ENCODE measurements at places on chromosomes 6 and 20. TPM values are rescaled to one million over a fixed set of nuclear protein-coding genes. Genes with fewer than 3 reads are reported as not detected.

- H3K27me3 ChIP-seq: peaks cover 31% of the 10 kb centered on the region
- no peak for DNase-seq
- no peaks in the 10 kb centered on the region for H3K4me1 ChIP-seq
- H3K36me3 ChIP-seq: no peaks in the 10 kb centered on the region
- no peak overlapping the region for H3K4me3 ChIP-seq
Measured at GRCh38 chr20:44433751-44434538, 41.7 kb upstream of the TTPAL start.

The DNAJC5 gene
- polyA plus RNA-seq: 25.5 TPM

- H3K4me3 ChIP-seq: no peak overlapping the region
- no peaks in the 10 kb centered on the region for H3K4me1 ChIP-seq
- peak overlapping the region; percentile 84 for H3K27ac ChIP-seq
Measured at GRCh38 chr6:25027221-25027916, 91.6 kb upstream of the RIPOR2 start.

- no peaks in the 10 kb centered on the region for H3K4me1 ChIP-seq
- H3K27ac ChIP-seq: no peak overlapping the region
- no peak overlapping the region for H3K4me3 ChIP-seq
Measured at GRCh38 chr20:59235226-59235625, 65.2 kb upstream of the EDN3 start.

The GHRH gene
- not detected for polyA plus RNA-seq

- DNase-seq: no peak
- H3K4me3 ChIP-seq: no peak overlapping the region
- H3K27ac ChIP-seq: no peak overlapping the region
- H3K27me3 ChIP-seq: no peaks in the 10 kb centered on the region
- no peaks in the 10 kb centered on the region for H3K36me3 ChIP-seq
Measured at GRCh38 chr6:109799664-109800063, 108.6 kb downstream of the FIG4 start.

DNA sequence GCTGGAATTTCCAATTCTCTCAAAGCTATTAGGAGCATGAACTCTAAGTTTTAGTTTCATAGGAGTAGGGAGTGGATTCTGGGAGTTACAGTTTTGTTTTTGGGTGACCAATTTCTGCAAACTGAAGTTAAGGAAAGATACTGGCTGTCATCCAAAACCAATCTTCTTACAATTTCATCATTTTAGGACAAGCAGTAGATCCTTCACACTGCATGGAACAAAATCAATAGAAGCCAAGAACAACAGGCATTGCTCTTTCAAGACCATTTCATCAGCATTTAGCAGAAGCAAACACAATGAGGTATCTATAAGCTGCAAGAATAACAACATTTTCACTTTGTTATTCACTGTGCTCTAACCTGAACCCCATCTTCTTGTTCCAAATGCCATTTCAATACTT is 173.0 kb downstream of the GMDS start:
- H3K4me1 ChIP-seq: no peaks in the 10 kb centered on the region
- no peak overlapping the region for H3K27ac ChIP-seq
- H3K4me3 ChIP-seq: no peak overlapping the region
- no peaks in the 10 kb centered on the region for H3K27me3 ChIP-seq
- no peaks in the 10 kb centered on the region for H3K36me3 ChIP-seq

- no peaks in the 10 kb centered on the region for H3K27me3 ChIP-seq
- no peaks in the 10 kb centered on the region for H3K4me1 ChIP-seq
- no peaks in the 10 kb centered on the region for H3K36me3 ChIP-seq
- DNase-seq: no peak
- H3K27ac ChIP-seq: no peak overlapping the region
Measured at GRCh38 chr6:815348-815738, 122.4 kb upstream of the EXOC2 start.

DNA sequence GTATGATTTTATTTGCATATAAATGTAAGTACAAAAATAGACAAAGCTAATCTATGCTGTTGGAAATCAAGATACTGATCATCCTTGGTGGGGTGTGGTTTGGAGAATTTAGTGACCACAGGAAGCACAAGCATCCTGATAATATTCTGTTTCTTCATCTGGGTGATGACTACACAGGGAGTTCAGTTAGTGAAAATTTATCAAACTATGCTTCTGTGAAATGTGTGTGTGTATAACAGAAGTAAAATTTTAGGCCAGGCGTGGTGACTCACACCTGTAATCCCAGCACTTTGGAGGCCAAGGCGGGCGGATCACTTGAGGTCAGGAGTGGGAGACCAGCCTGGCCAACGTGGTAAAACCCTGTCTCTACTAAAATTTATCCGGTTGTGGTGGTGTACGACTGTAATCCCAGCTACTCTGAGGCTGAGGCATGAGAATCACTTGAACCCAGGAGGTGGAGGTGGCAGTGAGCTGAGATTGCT is 20.6 kb downstream of the ENPP3 start:
- H3K4me3 ChIP-seq: no peak overlapping the region
- H3K27ac ChIP-seq: no peak overlapping the region
- H3K36me3 ChIP-seq: no peaks in the 10 kb centered on the region
- no peaks in the 10 kb centered on the region for H3K4me1 ChIP-seq

- peaks cover 6% of the 10 kb centered on the region for H3K4me1 ChIP-seq
- DNase-seq: peak; percentile 51
- no peaks in the 10 kb centered on the region for H3K27me3 ChIP-seq
- peak overlapping the region; percentile 70 for H3K4me3 ChIP-seq
- H3K27ac ChIP-seq: peak overlapping the region; percentile 84
- H3K36me3 ChIP-seq: no peaks in the 10 kb centered on the region
Measured at GRCh38 chr6:149864578-149865535, 698 bp upstream of the LRP11 start.

GRCh38 chr6:170305805-170306323 is 694 bp upstream of the FAM120B start:
- peaks cover 7% of the 10 kb centered on the region for H3K4me1 ChIP-seq
- H3K4me3 ChIP-seq: peak overlapping the region; percentile 93
- H3K27me3 ChIP-seq: peaks cover 5% of the 10 kb centered on the region

DNA sequence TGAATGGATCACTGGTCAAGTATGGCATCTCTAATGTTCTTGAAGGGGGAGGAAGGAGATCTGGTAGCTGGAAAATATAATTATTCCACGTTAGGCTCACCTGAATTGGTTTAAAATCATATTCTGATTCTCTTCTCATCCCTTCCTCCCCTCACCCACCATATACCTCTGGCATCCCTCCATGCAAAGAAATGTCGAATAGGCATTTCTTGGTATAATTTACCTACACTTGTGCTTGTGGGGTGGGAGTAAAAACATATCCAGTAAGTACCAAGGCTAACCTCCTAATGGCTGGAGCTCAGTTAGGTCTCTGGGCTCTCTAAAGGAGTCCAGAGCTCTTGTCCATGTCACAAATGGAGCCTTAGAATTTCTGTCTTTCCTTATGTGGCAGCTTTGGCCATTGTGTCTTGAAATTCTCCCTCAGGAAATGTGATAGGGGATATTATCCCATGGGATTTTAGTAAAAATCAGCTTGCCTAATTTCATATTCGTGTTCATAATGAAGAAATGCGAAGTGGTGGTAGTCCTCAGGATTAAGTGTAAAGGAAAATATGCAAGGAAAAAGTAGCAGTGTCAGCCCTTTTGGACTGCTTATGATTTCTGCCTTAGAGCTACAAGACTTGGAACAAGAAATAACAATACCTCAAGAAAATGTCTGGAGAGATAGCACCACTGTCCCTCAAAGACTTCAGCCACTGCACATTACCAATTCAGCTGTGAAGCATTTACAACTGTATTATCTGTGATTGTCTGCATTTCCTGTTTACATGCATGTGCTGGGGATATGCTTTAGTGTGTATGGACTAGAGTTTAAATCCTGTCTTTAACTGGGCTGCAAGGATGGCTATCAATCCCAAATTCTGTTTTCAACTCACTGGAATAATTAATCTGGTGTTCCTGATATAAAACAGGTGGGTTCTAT is 12.3 kb downstream of the TAF11 start:
- H3K4me1 ChIP-seq: no peaks in the 10 kb centered on the region
- peaks cover 100% of the 10 kb centered on the region for H3K36me3 ChIP-seq
- no peak overlapping the region for H3K27ac ChIP-seq
- no peak overlapping the region for H3K4me3 ChIP-seq
- H3K27me3 ChIP-seq: no peaks in the 10 kb centered on the region

The OR5V1 gene
- not detected for polyA plus RNA-seq

GRCh38 chr6:8391934-8392333 is 43.4 kb downstream of the SLC35B3 start:
- H3K27ac ChIP-seq: no peak overlapping the region
- no peak overlapping the region for H3K4me3 ChIP-seq
- no peaks in the 10 kb centered on the region for H3K36me3 ChIP-seq
- no peak for DNase-seq

The DEFB132 gene
- not detected for polyA plus RNA-seq

GRCh38 chr6:21764989-21765388 is 171.4 kb downstream of the SOX4 start:
- DNase-seq: no peak
- H3K27ac ChIP-seq: no peak overlapping the region
- H3K27me3 ChIP-seq: no peaks in the 10 kb centered on the region
- H3K4me3 ChIP-seq: no peak overlapping the region

DNA sequence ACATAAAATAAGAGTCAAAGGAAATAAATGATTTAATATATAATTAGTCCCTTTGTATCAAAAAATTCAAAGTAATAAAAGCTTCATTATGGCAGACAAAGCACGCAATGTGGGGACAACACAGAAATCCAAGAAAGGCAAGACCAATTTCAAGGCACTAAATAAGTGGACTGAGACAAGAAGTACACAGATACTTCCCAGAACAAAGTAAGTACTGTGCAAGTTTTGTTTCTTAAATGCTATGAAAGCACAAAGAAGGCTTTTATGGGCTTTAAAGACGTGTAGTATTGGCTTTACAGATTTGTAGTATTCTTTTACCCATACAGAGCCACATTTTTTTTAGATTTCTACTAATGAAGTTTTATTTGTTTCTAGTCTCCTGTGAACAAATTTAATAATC is 174.6 kb downstream of the TRDN start:
- DNase-seq: no peak
- no peaks in the 10 kb centered on the region for H3K4me1 ChIP-seq
- no peaks in the 10 kb centered on the region for H3K36me3 ChIP-seq
- H3K4me3 ChIP-seq: no peak overlapping the region

GRCh38 chr6:119035459-119035858 is 43.0 kb downstream of the FAM184A start:
- DNase-seq: no peak
- no peak overlapping the region for H3K4me3 ChIP-seq
- H3K4me1 ChIP-seq: no peaks in the 10 kb centered on the region
- no peaks in the 10 kb centered on the region for H3K27me3 ChIP-seq
- H3K27ac ChIP-seq: no peak overlapping the region

GRCh38 chr6:142223938-142224337 is 76.9 kb downstream of the VTA1 start:
- H3K4me3 ChIP-seq: no peak overlapping the region
- H3K27me3 ChIP-seq: no peaks in the 10 kb centered on the region
- no peaks in the 10 kb centered on the region for H3K4me1 ChIP-seq
- peaks cover 15% of the 10 kb centered on the region for H3K36me3 ChIP-seq

DNA sequence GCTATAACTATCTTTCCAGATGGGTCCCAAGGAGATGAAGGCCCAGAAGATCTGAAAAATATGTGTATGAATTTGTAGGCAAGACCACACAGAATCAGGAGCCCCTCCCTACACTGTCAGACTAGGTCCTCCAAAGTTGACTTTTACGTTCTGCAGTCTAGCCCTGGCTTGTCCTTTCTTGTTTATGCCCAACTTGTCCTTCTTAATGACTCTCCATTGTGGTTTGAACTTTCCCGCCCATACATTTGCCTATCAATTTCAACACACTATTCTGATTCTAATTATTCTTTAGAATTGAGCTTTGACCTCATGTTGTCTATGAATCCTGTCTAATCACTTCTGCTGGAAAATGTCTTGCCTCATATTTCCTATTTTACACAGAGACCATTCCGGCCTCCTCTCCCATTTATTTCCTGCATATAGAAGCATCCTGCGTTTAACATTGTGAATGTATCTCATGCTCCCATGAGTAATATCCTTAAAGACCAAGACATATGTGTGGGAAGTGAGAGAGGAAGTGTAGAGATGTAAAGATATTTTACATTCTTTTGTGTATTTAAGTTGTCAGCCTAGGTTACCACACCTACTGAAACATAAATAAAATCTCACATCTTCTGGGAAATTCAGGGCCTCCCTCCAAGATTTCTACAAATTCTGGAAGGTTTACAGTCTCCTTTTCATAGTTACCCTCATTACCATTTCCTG is 348.3 kb downstream of the BCKDHB start:
- no peak overlapping the region for H3K27ac ChIP-seq
- H3K36me3 ChIP-seq: no peaks in the 10 kb centered on the region
- DNase-seq: no peak
- H3K27me3 ChIP-seq: no peaks in the 10 kb centered on the region
- H3K4me3 ChIP-seq: no peak overlapping the region
- H3K4me1 ChIP-seq: no peaks in the 10 kb centered on the region

DNA sequence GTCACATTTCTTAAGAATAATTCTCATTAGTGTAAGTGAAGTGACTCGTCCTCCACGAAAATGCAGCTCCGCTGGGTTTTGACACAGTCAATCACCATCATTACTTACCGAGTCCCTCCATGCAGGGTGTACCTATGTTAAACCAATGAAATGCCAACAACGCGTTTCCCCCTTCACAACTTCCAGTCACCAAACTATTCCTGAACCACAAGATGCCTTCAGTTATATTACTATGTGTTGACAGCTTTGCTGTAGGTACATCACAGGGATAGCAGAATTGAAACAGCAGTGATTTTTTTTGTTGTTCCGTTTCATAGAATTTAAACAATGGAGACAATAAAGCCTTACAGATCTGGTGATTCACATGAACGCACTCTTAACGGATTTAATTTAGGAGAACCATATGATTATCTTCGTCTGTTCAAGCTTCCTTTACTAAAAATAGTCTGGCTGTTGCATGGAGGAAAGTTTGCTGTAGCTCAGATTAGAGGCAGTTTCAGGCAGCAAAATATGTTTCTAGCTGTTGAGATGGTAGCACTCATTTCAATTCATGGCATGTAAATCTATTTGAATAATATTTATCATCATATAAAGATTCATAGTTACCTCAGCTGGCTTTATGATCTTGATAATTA is 652.8 kb downstream of the PRKN start:
- H3K36me3 ChIP-seq: no peaks in the 10 kb centered on the region
- no peaks in the 10 kb centered on the region for H3K27me3 ChIP-seq
- H3K4me1 ChIP-seq: no peaks in the 10 kb centered on the region

GRCh38 chr6:23013776-23014175 is 444.4 kb downstream of the HDGFL1 start:
- no peak for DNase-seq
- no peaks in the 10 kb centered on the region for H3K36me3 ChIP-seq
- no peak overlapping the region for H3K27ac ChIP-seq
- H3K4me1 ChIP-seq: no peaks in the 10 kb centered on the region
- no peak overlapping the region for H3K4me3 ChIP-seq

The TRAM2 gene
- polyA plus RNA-seq: 22.1 TPM

GRCh38 chr6:141829566-141830360 is 303.0 kb upstream of the GJE1 start:
- DNase-seq: no peak
- H3K27me3 ChIP-seq: no peaks in the 10 kb centered on the region
- no peaks in the 10 kb centered on the region for H3K36me3 ChIP-seq
- H3K4me1 ChIP-seq: no peaks in the 10 kb centered on the region

GRCh38 chr20:18224968-18225568 is 63.3 kb upstream of the ZNF133 start:
- no peaks in the 10 kb centered on the region for H3K36me3 ChIP-seq
- H3K27me3 ChIP-seq: no peaks in the 10 kb centered on the region
- DNase-seq: peak; percentile 16
- H3K4me3 ChIP-seq: no peak overlapping the region
